Activated CD8-positive, alpha-beta memory T cell treated with anti-CD3 and anti-CD28 coated beads for 24 hours (primary cell): ENCODE measurements at places on chromosomes 4 and X.

- DNase-seq, result no peak
Observed at GRCh38 chrX:38538134-38538533, 23.2 kb upstream of the TSPAN7 start.

GRCh38 chr4:168511780-168512489, 15.1 kb downstream of the PALLD start:
- peak; percentile 77 for DNase-seq

- no peak for DNase-seq
Observed at GRCh38 chr4:121998024-121998423, 46.2 kb upstream of the TRPC3 start.

DNA sequence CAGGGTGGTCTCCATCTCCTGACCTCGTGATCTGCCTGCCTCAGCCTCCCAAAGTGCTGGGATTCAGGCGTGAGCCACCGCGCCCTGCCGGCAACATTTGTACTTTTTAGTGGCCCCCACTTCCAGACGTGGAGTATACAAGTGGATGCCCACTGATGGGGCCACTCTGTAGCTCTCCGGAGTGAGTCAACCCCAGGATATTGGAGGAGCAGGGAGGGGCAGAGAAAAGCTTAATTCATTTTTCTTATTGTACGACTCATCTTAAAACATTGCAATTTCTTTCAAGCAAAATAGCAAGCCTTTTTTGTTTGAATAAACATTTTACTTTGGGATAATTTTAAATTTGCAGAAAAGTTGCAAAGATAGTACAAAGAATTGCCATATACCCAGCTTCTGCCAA, 34.6 kb downstream of the FAM9C start:
- no peak for DNase-seq

GRCh38 chr4:168632301-168632725, 135.5 kb downstream of the PALLD start:
- DNase-seq, result no peak

- no peak for DNase-seq
Observed at GRCh38 chrX:14777525-14777924, 95.3 kb downstream of the FANCB start.

- no peak for DNase-seq
Observed at GRCh38 chrX:3485727-3486126, 139.3 kb upstream of the MXRA5 start.

GRCh38 chr4:148850257-148850995, 408.2 kb upstream of the NR3C2 start:
- DNase-seq, result no peak

GRCh38 chr4:89253311-89253710, 54.3 kb downstream of the GPRIN3 start:
- no peak for DNase-seq

DNA sequence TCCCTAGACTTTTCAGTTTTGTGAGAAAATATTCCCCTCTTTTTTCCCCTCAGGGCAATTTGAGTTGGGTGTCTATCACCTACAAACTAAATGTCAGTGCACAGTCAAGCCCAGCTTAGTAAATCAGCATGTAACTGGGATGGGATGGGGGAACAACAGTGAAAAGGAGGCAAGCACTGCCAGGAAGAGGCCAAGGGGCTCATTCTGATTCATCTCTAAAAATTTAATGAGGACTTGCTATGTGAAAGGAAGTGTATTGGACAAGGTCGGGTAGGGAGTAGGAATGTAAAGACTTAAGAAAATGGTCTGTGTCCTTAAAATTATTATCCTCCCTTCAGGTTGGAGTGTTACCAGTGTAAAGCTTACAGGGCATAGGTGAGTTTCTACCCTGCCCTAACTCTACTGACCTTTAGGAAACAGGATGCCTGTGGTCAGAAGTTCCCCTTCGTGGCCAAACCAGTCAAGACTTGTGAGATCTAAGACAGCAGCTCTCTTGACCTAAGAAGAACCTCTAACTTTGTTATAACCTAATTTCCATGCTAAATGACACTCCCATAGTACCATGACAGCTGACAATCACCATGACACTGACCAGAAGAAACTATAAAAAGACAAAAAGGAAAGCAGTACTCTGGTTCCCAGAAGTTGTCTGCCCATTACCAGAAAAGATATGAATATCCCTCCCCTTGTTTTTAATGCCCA, 194.4 kb upstream of the LDB2 start:
- DNase-seq, result no peak

DNA sequence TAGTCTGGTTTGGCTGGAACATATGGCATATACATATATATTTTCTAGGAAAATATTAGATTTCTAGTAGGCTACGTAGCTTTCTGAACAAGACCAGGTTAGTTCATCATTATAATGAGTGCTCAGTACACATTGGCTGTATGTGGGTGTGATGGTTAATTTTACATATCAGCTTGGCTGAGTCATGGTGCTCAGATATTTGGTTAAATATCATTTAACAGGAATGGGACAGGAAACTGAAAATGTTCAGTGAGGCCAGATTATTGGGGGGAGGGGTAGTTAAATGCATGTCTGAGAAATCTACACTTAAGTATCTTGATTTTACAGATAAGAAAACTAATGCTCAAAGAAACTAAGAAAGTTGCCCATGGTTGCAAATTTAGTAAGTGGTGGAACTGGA, 160.1 kb downstream of the RBMX2 start:
- DNase-seq, result no peak

DNA sequence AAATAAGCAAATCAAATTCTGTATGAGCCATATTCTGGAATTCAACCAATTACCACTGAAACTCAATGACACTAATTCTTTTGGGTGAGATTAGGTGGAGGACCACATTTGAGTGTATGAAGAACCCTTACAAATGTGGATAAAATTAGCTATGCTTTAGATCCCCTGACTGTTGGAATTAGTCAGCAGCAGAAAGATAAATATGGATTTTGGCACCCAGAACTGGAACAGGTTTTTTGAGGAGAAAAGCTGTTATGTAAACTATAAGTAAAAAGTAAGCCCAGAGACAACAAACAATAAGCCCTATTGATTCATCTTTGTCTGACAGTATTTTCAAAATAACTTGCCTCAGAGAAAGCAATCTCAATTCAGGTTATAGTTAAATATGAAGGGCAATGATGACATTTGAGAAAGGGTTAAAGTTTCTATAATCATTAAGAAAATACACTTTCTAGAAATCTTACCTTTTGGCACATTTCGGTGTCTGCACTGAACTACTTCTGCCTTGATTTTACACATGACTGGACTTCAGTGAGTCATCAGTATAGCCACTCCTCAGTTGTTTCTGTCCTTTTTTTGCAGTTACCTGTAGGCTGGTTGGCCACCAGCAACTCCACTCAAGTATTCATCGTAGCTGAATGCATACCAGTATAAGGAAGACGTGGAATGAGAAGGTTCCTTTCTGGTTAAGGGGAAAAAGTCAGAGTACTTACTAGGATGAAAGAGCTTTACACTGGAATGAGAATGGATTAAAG, 80.0 kb downstream of the KCTD8 start:
- no peak for DNase-seq

- DNase-seq, result no peak
Observed at GRCh38 chr4:17769406-17770174, 11.8 kb downstream of the FAM184B start.

DNA sequence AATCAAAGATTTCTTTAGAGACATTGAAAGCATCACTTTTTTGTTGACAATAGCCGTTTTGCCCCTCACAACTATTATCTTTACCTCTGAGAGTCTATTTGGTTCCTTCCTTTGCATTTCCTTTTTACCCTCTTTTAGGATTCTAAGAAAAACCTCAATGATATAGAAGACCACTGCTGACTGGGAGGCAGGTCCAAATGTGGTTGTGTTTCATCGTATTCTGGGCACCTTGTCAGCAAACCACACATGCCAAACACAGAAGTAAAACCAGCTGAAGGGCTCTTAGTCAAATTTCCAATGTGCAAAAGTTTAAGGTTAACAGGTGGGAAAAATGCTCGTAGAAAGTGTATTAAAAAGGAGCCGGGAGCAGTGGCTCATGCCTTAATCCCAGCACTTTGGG, 5.1 kb upstream of the PRMT9 start:
- DNase-seq, result no peak

DNA sequence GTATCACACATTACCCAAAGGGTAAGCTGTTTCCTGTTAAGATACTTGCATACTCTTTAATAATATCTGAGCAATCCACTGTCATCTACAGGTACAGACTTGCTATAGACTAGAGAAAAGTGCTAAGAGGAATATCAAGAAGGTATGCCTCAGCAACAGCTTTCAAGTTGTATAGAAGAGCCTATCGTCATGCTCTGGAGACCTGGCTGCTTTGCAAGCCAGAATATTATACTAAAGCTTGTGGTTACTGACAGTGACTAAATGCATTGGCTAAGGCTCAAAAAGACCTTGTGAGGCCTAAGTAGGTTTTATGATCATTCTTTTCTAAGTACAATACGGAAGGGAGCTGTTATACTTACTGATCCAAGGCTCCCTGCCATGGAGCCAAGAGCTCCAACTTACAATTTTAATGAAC, 11.3 kb downstream of the LAMP2 start:
- DNase-seq, result no peak

DNA sequence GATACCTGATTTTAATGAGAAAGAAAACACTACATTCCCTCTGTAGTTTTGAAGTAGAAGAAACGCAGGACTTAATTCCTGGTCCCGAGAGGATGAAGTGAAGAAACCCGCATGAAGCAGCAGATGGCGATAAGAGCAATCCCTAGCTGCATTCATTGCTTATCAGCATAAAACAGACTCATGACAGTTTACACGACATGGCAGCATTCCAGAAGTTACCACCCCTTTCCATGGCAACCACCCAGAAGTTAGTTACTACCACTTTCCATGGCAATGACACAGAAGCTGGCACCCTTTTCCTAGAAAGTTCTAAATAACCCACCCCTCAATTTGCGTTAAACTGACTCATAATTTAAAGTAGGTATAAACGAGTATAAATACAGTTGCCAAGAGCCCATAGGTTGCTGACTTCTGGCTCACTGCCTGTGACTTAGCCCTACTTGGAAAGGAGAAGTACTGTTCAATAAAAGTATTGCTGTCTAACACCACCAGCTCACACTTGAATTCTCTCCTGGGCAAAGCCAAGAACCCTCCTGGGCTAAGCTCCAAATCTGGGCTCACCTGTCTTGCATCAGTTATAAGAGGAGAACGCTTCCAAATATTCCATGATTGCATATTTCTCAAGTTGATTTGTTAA, 5.5 kb upstream of the XAGE2 start:
- DNase-seq, result no peak

GRCh38 chr4:83503974-83504373, 19.1 kb upstream of the ABRAXAS1 start:
- no peak for DNase-seq

GRCh38 chr4:142846729-142847596, 862 bp upstream of the INPP4B start:
- DNase-seq, result peak; percentile 79

DNA sequence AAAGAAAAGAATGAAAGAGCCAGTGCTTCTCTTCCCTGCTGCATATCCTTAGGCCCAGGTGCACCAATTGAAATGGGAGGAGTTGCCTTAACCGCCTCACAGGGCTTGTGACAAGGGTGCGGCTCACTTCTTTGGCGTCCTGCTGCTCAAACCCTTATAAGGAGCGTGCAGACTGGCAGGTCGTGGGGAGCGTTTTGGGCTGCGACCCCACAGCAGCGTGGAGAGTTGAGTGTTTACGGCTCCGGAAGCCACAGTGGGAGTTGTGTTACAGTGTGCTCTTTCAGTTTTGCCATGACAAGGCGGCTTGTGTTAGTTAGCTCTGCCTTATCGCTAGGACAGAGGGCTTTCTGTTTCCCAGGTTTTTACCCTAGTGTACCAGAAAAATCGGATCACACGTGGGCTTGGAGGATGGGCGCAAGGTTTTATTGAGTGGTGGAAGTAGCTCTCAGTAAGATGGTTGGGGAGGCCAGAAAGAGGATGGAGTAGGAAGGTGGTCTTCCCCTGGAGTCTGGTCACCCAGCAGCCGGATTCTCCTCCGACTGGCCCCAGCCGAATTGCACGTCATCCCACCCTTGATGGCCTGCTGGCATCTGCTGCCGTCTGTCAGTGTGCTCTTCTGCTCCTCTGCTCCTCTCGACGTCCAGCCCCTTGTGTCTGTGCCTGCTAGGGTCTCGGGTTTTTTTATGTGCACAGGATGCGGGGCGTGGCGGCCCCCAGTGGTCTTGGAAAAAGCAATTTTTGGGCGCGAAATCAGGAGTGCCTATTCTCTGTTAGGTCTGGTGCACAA, 718.9 kb downstream of the ARAP2 start:
- no peak for DNase-seq

DNA sequence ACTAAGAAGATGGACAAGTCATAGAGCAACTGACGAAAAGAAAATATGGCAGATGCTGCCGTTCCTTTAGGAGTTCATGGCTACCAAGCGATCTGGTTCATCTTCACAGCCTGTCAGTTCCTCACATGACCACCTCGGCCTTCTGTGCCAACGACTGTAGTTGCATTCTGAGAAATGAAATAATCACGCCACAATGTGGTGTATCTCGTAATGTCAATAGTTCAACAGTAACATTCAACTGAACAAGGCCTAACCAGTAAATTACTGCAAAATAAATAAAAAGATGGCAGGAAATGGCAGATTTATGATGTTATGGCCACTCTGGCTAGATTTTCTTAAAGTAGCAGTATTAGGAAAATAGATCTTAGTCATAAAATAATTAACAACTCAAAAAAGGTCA, 4.4 kb downstream of the GPRIN3 start:
- no peak for DNase-seq

DNA sequence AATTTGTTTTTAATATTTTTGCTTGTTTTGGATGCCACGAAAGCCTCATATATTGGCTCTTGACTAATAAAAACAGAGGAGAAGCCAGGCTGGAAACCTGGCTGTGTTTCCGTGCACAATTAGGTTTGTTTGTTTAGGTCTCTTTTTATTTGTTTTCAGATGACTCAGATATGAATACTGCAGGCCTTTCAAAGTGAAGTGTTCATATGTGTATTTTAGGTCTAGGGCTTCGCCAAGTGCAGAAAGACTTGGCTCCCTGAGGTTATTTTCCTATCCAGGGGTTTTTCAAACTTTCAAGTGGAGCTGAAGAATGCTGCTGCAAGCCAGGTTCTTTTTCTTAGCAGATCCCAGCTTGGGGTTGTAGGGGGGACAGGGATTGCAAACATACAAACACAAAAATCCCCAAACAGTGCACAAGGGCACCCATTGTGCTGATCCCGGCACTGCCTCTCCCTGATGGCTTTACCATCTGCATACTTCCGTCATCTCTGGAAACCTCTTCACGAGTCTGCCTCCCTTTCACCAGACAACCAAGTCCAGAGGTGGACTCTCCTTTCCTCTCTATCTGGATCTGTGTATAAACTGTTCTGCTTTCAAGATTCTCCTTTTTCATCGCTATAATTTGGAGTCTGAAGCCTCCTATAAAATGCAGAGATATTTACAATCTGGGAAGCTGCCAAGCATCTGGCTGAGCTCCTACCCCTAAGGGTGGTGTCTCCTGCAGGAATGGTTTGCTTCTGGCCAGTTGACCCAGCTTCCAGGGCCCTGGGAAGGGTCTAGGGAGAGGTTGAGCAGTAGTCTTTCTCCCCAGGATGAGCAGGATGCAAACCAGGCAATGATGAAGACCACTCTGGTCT, 108.6 kb downstream of the SMIM20 start:
- DNase-seq, result peak; percentile 35
